Stimulated activated CD8-positive, alpha-beta memory T cell treated with anti-CD3 and anti-CD28 coated beads, Interleukin-15, amount 100 ng/mL, for 48 hours (primary cell): ENCODE measurements at places on chromosomes 11 and 22.

DNA sequence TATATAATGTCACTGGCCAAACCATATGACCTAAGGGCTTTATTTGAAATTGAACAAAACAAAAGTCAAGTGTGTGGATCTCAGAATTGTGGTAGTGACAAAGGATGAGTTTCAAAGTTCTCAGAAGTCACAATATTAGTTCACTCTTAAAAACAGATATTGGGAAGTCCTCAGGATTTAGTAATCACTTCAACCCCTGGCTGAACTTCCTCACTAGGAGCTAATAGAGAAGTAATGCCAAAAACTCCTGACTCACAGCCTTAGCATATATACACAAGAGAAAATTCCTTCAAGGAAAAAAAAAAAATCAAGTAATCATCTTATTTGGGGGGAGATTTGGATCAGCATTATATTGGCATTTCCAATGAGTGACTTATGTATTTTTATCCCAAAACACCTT is 75.6 kb upstream of the APOA1 start:
- DNase-seq = no peak

DNA sequence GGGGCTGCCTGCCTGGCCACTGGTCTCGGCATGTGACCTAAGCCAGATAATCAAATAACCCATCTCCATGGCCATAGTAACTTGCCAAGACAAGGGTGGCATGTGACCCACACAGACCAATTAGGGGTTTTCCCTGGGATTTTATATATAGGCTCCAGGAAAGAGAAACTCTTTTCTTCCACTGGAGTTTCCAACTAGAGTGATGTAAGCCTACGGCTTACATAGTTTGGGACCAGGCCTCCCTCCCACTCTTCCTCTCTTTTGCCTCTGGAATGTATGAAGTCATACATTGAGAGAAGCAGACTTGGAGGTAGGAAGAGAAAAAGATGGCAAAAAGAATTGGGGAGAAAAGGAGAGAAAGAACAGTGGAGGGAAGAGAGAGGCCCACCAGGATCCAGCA is 84.6 kb upstream of the LDLRAD3 start:
- DNase-seq = no peak

DNA sequence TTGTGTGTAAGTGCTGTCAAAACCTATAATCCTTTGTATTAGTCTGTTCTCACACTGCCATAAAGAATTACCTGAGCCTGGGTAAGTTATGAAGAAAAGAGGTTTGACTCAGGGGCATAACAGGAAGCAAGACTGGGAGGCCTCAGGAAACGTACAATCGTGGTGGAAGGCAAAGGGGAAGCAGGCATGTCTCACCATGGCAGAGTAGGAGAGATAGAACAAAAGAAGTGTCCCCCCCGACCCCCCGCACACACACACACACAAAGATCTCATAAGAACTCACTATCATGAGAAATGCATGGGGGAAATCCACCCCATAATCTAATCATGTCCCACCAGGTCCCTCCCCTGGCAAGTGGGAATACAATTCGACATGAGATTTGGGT is 2.3 kb upstream of the USP28 start:
- DNase-seq = no peak

- no peak for DNase-seq
Measured at GRCh38 chr22:38881464-38881871, 9.5 kb upstream of the CBX6 start.

DNA sequence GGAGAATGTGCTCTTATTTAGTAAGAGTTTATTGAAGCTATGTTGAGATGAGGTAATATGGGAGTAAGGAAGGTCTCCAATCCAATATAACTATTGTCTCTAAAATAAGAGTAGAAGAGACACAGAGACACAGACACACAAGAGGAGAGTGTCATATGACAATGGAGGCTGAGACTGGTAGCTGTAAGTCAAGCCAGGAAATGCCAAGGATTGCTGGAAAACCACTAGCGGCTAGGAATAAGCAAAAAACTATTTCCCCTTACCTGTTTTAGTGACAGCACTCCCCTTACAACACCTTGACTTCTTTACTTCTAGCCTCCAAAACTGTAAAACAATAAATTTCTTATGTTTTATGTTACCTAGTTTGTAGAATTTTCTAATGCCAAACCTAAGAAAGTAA is 1652.8 kb downstream of the LRRC4C start:
- no peak for DNase-seq

DNA sequence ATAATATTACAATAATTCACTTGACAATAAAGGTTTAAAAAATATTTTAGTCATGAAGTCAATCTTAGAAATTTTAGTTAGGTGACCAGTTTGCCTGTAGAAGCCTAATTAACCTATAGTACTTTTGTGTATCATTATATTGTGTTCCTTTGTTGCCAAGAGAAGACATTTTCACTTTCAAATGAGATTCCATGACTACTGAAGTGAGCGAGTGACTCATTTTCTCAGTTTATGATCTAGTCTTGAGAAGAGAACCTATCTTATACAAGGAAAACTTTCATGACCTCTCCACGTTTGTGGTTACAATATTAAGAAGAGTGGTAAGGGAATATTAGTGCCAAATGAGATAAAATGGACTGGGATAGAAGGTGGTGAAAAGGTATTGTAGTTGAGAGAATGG is 423.9 kb upstream of the CHORDC1 start:
- no peak for DNase-seq

- DNase-seq = no peak
Measured at GRCh38 chr22:32444068-32444467, 20.2 kb downstream of the BPIFC start.

DNA sequence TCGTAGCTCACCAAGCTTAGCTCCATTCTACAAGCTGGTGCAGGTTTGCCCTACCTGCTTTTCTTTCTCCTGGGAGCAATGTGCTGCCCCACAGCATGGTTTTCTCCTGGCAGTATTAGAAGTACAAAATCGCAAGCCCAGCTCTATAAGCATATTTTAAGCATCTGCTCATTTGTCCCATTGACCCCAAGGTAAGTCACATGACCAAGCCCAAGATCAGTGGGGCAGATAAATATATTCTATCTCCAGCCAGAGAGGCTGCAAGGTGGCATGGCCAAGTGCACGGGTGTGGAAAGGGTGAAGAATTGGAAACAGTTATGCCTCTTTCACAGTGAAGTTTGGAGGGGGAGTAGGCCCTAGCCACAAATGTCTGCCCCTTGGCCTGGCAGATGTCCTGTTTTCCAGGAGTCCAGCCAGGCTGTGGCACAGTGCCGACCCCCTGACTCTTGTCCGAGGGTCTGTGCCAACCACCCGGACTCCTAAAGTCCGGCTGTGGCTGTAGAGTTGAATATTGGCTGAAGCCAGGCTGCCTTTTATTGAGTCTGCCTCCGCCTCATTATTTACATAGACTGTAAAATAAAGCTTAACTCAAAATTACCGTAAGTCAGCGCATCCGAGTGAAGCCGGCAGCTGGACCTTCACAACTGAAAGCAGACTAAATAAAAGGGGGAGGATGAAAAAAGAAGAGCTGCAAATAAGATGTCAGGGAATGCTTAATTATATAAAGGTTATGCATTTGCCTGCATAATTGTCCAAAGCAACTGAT is 165.7 kb downstream of the COMMD9 start:
- DNase-seq = no peak

DNA sequence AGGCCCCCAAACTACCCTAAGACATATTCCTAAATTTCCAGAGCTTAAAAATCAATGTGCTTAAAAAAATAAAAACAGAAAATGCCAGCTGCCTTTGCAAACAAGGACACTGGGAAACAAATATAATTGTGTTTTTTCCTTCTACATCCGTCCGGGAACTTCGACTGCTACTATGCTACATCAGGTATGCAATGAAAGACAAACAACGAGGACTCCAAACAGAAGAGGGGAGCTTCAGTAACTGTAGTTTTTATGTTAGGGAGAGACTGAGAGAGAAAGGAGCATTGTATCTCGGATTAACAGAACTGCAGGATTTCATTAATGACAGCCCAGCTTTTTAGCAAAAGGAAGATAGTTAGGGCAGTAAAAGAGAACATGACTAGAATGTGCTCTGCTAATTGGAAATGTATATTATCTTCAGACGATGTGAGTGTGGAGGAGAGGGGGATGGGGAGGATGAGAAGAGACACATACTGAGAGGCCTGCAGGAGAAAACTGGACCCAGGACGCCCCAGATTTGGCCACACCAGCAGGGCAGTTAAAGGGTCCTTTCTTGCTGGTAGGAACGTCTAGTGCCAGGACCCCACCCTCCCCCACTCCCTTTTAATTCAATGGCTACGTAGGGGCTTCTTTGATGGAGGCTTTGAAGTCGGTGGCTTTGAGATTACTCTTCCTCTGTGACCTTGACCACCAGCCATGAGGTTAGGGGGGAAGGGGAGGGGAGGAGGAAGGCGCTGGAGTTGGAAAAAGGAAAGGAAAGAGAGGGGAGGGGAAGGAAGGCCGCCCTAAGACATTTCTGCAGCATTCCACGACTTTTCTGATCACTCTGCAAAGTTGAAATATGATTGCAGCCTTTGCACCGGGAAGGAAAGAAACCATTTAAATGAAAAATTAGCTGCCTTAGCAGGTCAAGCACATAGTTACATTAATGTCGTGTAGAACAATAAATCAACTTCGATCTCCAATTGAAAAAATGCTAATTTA is 187.1 kb downstream of the BLID start:
- no peak for DNase-seq

DNA sequence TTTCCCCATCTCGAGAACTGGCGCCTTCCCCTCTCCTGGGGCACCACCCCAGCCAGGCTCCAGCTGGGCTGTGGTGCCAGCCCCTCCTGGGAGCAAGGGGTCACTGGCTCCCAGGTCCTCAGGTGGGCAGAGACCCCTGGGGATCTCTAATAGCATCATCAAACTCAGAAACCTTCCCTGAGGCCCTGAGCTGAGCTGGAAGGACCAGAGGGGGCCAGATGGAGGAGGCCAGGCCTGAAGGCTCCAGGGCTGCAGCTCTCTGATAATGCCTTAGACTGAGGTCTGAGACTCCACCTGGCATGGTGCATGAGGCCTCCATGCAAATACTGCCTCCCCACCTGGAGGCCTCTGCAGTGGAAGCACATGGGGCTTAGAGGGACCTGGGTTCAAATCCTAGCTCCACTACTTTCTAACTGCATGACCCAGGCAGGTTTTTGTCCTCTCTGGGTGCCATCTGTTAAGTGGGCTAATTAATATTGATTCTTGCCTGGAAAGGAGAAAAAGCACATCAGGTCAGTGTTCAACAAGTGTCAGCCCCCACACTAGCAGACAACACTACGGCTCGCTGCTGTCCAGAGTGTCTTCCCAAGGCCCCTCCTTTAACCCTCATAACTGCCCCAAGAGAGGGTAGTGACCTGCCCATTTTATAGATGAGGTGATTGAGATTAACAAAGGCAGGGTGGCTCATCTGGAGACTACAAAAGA is 1.5 kb downstream of the MAPK8IP1 start:
- no peak for DNase-seq

- DNase-seq = no peak
Measured at GRCh38 chr11:122197066-122197987, 81.3 kb upstream of the BLID start.

DNA sequence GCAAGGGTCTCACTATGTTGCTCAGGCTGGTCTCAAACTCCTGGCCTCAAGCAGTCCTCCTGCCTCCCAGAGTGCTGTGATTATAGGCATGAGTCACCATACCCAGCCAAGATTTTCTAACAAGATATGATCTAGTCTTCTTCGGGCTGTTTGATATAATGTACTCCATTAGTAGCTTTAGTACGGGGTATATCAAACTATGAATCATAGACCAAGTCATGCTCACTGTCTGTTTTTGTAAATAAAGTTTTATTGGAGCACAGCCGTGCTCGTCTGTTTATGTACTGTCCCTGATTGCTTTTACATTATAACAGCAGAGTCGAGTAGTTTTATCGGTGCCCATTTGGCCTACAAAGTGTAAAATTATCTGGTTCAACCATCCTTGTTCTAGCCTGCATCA is 43.9 kb upstream of the GRIK4 start:
- DNase-seq = no peak

GRCh38 chr11:29432719-29433325 is 584.0 kb downstream of the KCNA4 start:
- no peak for DNase-seq

DNA sequence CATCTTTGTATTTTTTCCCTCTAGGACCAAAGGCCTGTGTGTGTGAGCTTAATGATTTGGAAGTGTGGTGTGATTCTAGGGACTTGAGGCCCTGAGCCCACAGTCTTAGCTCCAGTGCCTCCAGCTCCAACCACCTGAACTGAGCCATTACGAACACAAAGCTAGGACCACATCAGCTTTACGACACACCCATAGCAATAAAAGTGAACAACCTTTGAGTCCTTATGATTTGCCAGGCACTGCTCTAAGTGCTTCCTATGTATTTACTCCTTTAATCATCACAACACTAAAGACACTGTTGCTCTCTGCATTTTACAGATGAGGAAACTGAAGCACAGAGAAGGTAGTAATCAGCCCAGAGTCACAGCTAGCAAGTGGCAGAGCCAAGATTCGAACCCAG is 126.4 kb downstream of the EHF start:
- DNase-seq = no peak

GRCh38 chr11:104134745-104135144 is 29.2 kb downstream of the PDGFD start:
- no peak for DNase-seq

DNA sequence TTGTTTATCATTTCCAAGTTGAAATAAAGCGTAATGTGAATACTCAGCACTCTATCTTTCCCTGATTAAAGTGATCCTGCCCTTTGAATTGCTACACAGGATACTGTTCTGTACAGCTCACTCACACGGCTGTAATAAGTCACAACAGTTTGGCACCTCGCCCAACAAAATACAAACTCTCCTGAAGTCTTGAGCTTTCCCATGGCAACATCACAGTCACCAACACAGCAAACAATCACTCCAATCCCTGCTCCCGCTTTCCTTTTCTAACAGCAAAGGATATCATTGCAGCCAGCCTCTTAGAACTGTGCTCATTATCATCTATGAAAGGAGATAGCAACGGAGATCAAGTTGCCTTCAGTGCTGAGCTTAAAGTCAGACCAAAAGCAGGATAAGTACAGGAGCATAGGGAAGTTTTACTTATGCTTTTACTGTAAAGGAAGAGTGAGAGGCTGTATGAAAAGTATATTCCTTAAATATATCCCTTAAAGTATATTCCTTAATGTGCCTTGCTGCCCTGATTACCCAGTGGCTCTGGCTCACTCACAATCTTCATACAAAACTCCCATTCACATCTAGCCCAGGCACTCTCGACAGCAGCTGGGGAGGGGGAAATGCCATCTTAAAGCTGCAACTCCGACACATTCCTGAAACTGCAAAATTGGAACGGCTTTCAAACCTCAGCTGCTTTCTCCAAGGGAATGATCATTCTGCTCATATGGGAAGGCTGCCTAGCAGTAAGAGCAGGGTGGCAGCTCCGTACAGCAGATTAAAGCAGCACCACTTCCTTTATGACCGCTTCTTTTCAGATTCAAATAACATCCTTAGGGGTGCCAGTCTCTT is 35.8 kb downstream of the MAML2 start:
- no peak for DNase-seq

DNA sequence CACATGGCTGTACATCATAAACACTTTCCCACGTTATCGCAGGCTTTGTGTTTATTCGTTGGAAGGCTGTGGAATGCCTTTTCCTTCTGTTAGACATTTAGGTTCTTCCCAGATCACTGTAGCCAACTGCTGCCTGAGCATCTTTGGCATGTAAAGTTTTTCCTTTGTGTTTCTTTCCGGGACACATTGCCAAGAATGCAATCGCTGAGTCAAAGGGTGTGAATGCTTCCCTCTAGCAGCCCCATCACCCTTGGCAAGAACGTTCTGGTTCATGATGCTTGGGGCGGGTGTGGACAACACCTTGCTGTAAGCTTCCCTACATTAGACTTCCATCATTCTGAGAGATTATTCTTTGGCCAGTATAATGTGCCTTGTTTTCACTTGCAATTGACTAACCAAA is 136.2 kb downstream of the OSBP2 start:
- DNase-seq = no peak
